ENCODE measurements at places on chromosomes 6 and 20. TPM values are rescaled to one million over a fixed set of nuclear protein-coding genes. Genes with fewer than 3 reads are reported as not detected.
A peak's percentile ranks its signal among the peaks of the same experiment; 100 is the strongest.

DNA sequence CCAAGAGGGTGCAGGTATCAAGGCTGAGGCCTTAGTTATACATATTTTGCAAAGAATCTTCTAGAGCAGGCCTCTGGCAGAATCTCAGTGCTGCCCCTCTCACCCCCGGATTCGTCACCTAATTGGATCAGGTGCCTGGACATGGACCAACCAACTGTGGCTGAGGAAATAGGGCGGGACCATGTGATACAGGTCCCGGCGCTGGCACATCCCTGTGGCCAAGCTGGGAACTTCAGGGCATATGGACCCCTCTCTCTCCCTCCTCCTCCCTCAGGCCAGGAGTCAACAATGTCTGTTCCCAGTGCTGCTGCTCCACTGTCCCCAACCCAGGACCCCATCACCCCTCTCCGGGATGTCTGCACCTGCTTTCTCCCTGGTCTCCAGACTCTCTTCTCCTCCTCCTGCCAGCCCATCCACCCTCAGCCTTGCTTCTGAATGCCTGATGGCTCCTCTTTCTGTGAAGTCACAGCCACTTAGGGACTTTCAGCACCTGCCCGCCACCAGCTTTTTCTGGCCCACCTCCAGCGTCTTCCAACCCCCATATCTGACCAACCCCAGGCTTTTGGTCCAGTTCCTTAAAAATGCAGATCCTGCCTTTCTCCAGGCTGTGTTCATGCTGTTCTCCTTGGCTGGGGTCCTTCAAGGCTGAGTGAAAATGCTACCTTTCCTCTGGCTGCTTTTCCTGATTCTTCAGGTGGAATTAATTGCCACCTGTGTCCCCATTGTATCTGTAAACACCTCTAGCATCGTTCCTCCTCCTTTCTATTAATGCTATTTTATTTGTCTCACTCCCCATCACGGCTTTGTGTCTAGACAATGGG, 19.0 kb upstream of the MLN start:
- DNase-seq: no peak

- DNase-seq: no peak
Measured at GRCh38 chr20:37940858-37941257, 37.9 kb downstream of the VSTM2L start.

DNA sequence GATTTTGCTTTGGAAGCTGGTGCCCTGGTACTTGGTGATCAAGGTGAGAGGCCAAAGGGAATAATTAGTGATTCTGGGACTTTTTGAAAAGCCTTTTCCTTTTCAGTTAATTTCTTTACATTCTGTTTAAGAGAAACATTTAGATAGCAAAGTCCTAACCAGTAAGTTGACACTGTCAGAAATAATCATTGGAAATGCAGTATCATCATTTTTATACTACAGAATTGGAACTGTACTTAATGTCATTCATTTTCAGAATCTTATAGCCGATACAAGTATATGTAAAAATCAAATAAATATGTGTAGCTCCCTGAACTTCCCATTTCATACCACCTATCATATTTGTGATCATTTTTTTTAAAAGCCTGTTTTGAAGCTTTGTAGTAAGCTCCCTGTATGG, 27.5 kb downstream of the MCM8 start:
- DNase-seq: no peak

GRCh38 chr20:11734431-11734830, 183.3 kb upstream of the BTBD3 start:
- no peak for DNase-seq

GRCh38 chr6:148044921-148045320, 297.7 kb upstream of the SASH1 start:
- no peak for DNase-seq

DNA sequence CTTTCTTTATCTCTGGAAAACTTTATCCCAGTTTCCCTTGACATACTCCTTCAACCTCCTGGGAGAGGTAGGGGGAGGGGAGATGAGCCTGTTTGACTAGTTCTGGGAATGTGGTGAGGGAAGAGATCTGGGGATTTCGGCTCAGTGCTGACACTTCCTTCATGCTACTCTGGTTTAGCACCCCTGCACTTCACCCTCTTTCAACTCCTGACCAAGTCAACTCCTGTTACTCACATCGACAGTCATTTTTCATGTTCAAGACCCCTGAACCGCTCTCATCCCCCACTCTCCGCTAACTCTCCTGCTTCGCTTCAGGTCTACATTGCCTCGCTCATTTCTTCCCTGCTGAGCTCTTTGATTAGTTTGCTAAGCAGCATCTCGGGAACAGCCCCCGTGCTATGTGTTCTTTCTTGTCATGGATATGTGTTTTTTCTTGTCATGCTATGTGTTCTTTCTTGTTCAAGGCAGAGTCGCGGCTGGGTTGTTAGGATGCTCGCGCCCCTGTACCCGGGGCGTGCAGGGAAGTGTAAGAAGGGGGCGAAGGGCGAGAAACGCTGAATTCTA, 16.6 kb upstream of the TRIM27 start:
- DNase-seq: peak; percentile 67

GRCh38 chr6:157059781-157060180, 263.5 kb downstream of the TMEM242 start:
- no peak for DNase-seq

GRCh38 chr6:14440940-14441781, 323.6 kb downstream of the CD83 start:
- no peak for DNase-seq

- no peak for DNase-seq
Measured at GRCh38 chr6:123904228-123904627, 100.6 kb downstream of the NKAIN2 start.

DNA sequence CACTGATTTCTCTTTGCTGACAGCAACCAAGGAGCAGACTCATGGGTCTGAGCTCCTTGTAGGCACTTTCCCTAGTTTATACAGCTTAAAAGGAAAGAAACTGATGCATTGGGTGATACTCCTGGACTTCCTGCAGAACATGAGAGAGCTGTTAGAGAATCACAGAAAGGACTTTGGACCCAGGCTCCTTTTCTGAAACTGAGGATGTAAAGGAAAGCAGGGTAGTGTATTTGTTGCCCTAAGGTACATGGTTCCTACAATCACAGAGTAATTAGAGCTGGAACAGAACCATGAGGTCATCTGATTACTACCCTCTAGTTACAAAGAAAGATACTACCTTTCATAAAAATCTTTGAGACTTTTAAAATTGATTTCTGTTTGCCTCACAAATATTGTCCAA, 477.1 kb upstream of the SPTLC3 start:
- no peak for DNase-seq

GRCh38 chr6:32840604-32841246, 2.2 kb upstream of the TAP2 start:
- no peak for DNase-seq

DNA sequence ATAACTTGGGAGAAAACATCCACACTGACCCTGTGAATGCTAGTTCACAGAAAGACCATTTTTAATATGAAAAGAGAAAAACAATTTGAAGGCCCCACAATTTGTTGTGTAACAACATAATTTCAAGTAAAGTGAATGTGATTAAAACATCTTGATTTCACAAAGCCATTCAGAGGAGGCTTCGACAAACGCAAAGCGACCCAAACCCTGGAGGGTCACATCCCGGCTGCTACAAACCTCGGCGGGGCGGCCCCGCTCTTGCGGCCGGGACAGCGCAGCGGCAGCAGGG, 14.0 kb downstream of the FOXC1 start:
- DNase-seq: no peak

DNA sequence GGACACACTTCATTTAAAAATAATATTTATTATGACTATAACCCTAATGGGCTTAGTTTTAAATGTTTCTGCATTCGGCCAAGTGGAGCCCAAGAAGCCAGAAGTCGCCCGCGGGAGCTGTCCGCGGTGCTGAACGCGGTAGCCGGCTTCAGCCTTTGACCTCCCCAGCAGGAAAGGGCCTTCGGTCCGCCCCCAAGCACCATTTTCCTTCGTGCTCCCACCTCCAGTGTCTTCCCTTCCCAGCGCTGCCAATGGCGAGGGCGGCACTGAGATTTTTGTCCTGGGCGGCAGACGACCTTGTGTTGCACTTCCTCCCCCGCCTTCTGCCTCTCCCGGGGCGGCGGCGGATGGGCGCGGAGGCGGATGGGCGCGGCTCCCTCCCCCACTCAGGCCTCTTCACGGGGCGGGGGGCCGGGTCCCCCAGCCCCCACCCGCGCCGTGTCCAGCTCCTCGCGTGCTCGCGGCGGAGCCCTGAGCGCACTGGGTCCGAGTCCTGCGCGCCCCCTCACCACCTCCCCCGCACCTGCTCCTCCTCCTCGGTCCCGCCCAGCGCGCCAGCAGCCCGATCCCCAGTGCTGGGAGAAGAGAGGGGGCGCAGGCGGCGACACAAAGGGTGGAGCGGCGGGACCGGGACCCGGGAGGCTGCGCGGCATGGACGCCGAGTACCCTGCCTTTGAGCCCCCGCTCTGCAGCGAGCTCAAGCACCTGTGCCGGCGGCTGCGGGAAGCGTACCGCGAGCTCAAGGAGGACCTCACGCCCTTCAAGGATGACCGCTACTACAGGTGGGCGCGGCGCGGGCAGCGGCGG, 23.6 kb upstream of the TMEM181 start:
- DNase-seq: peak; percentile 10

GRCh38 chr6:111995404-111995803, 58.5 kb upstream of the CCN6 start:
- no peak for DNase-seq

- no peak for DNase-seq
Measured at GRCh38 chr6:126764104-126764503, 354.4 kb upstream of the RSPO3 start.

DNA sequence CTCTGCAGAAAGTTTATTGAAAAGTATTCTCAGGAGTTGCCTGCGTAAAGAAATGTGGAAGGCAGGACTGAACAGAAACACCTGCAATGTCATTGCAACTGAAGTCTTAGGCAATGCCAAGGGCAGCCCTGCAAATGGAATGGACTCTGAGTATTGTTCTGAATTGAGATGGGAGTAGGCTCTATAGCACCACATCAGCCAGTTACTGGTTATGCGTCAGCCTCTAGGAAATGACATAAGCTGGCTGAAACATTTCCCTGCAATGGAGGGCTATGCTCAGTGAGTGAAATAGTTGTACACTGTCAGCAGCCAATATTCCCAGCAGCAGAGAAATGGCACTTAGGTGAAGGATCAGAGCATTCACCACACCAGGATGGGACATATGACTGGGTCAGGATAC, 13.8 kb upstream of the GJE1 start:
- DNase-seq: no peak

- peak; percentile 73 for DNase-seq
Measured at GRCh38 chr6:29676981-29677601, 3.9 kb downstream of the ZFP57 start.

DNA sequence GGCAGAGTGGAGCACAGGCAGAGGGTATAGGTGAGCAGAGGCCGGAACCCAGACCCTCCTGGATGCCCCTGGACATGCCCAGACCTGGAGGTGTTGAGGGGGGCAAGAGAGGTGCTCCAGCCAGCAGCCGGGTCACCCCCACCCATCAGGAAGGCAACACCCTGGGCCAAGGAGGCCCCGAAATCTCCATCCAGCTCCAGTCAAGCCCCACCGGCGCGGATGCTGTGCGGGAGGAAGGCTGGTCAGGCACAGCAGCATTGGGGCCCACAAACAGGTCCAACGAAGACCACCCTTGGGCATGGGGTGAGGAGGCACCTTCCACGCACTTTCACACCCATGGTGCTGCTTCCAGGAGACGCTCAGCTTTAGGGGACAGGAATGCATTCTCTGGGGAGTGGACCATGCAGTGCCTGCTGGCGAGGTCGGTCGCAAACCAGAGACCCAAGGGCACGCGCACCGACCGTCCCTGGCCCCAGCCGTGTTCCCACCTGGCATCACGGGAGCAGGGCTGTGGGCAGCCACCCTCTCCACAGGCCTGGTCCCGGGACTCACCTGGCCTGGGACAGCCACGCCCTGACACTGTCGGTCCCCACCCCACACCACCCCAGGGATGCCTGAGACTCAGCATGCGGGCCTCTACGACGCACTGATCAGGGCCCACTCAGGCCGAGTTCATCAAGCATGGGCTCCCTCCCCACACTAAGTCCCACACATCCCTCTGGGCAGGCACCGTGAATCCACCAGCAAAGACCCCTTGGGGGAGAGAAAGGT, 43.6 kb upstream of the ZBP1 start:
- no peak for DNase-seq

- DNase-seq: no peak
Measured at GRCh38 chr6:144304223-144304848, 19.2 kb downstream of the UTRN start.

DNA sequence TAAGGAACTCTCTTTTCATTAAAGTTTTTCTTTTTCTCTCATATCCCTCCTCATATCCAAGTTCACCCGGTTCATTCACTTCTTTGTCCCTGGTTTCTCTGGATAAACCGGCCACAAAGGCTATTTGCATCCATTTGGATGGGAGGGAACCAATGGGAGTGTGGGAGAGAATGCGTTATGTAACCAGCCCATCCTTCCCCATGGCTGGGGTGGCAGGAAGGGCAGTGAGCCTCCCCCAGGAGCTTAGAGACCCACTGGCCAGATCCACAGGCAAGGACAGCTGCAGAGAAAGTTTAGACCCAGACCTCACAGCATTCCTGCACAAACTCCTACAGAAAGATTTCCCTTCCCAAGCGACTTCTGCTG, 10.7 kb downstream of the CASS4 start:
- no peak for DNase-seq

GRCh38 chr6:44531442-44532015, 144.0 kb downstream of the CDC5L start:
- DNase-seq: no peak

DNA sequence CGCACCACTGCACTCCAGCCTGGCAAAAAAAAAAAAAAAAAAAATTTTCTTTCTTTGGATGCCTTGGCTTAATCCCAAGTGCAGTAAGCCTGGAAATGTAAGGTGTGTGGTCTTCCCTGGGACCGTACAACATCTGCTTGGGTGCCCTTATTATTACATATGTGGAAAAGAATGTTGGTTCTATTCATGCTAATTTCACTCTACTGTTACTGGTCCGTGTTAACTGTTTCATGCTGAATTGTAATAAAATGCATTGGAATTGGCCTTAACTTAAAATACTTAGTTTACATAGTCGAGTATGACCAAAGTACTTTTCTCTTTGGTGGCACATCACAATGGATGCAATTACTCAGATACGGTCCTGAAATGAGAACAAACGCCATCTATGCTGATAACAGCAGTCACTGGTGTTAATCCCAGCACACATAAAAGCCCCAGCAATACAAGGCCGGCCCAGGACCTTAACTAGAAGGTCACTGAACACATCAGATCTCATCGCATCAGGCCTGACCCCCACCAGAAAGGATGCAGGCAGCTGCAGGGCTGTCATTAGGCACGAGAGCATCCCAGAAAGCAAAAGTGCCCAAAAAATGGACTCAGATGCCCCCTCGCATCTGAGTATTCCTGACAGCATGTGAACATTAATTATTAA, 1.2 kb downstream of the SERPINB6 start:
- no peak for DNase-seq

HDGFL1 gene
- total RNA-seq: not detected

NHLRC1 gene
- 2.1 TPM for total RNA-seq

ACTL10 gene
- total RNA-seq: 1.1 TPM

CDSN gene
- 0.88 TPM for total RNA-seq

VIP gene
- total RNA-seq: not detected

PTK6 gene
- 15.7 TPM for total RNA-seq

TRIM40 gene
- total RNA-seq: not detected

C20orf202 gene
- total RNA-seq: not detected

MTFR2 gene
- 8.1 TPM for total RNA-seq

HLA-DMB gene
- total RNA-seq: 0.92 TPM
